HEK293T (cell line): ENCODE measurements at places on chromosomes 16 and 17.
A peak's percentile ranks its signal among the peaks of the same experiment; 100 is the strongest.

- no peak for DNase-seq
These were observed 189.8 kb upstream of the AXIN2 start for GRCh38 chr17:65751263-65751662.

GRCh38 chr16:56258508-56259424, 67.5 kb downstream of the GNAO1 start:
- DNase-seq, result no peak

- DNase-seq, result no peak
These were observed 13.5 kb downstream of the CEP295NL start for GRCh38 chr17:78889531-78889930.

- DNase-seq, result no peak
These were observed 11.5 kb upstream of the RAB5C start for GRCh38 chr17:42166196-42166763.

DNA sequence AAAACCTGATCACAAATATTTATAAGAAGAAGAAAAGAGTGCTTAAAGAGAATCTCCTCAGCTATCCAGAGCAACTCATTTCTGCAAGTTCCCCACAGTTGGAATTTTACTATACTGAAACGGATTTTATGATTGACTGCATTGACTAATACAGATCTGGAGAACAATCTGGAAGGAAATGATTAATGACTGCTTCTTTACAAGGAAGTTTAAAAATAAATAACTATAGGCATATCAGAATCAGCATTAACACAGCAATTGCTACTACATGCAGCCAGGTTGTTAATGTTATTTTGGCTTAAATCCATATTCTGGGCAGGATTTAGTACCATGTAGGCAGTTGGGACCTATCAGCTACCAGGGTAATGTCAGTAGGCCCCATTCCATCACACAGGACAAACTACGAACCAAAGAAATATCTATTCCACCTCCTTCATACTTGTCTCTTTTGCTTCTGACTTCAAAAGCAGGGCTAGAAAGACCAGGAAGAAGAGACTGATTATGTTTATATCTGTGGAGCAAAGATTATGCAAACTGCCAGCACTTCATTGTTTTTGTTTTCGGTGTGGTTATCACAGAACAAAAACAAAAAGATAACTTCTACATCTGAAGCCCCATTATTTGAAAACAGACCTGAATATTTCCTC, 3.9 kb downstream of the SKAP1 start:
- no peak for DNase-seq

- no peak for DNase-seq
These were observed 28.5 kb upstream of the TRAP1 start for GRCh38 chr16:3745751-3746355.

GRCh38 chr17:32142038-32142856, at the start of gene RHOT1:
Gene RHOT1, plus strand, starts transcription at chr17:32142502. Its CDS starts 191 bp downstream, at chr17:32142693.
- peak; percentile 60 for DNase-seq

DNA sequence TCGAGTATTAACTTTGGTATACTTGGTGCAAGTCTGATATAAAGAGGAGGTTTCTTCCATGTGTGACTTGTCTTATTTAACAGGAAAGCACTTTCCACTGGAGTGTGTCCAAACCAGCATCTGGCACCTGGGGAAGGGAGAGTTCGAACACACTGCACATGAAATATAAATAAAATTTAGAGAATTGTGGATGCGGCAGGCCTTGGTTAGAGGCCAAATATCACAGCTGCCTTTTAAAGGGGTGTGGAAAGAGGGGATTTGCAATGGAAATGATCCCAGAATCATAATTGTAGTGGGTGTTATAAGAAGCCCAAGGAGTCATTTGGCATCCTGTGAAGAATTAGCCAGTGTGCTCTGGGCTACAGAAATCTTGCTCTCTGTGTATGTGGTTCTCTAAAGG, 4.3 kb upstream of the NXN start:
- no peak for DNase-seq

DNA sequence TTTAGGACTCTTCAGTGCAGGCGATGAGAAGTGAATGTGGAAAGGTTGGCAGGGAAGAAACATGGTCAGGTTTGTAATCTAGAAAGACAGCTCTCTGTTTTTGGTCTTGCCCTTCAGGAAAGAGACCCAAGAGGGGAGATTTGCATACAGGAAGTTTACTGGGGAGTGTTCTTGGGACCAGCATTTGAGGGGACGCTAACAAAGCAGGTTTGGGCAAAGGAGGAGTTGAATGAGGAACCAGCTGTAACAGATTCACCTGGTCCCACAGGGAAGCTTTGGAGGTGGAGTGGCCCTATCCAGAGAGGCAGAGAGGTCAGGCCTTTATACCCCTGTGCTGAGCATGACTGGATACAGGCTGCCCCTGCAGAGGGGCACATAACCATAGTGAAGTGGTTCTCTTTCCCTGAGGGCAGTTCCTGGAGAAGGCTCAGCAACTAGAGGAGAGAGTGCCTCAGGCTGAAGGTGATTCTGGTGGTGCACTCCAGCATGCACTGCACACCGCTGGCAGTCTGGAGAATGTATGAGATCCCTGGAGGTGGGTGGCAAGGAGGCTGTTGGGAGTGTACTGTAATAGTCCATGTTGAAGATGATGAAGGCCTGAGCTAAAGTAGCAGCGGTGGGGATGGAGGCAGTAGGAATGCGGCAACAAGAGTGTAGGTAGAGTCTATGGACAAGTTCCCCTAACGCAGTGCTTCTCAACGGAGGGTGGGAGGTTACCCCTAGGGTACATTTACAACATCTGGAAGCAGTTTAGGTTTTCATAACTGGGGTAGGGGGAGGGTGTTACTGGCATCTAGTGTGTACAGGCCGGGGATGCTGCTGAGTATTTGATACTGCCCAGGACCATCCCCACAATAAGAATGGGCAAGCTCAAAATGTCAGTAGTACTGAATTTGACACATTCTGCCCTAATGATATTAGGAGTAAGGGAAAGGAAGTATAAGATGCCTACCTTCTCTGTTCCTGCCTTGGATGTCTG, 37.2 kb downstream of the MAP2K6 start:
- DNase-seq, result no peak

GRCh38 chr16:83083361-83083760, 456.6 kb downstream of the CDH13 start:
- no peak for DNase-seq

DNA sequence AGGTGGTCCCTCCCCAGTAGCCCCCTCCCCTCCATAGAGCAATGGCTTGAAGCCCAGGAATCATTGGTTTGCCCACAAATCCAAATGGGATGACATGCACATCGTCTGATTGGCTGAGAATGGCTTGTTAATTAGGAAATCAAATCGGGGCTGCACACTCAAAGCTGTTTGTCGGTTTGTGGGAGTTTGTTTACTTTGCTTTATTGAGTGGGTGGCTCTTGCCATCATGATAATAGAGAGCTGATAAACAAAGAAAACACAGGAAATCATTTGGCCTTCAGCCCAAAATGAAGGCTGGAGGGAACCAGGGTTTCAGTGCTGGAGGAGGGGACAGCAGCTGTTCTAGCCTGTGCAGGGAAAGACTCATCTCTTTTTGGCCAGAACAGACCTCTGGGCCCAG, 316.3 kb downstream of the CBLN1 start:
- no peak for DNase-seq

- no peak for DNase-seq
These were observed 49.2 kb downstream of the MYH11 start for GRCh38 chr16:15807603-15808009.

GRCh38 chr16:56057151-56057550, 134.1 kb upstream of the GNAO1 start:
- no peak for DNase-seq

DNA sequence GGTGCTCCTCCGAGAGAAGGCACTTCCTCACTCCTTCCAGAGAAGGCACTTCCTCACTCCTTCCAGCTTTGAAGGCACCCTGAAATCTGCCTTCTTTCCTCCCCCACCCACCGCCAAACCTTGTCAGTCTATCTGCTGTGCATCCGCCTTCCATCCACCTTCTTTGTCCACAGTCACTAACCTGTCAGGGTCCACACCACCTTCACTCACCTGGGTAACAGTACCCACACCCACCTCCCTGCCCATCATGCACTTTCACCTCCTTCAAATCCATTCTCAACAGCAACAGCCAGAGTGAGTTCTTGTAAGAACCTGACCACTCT, 5.2 kb downstream of the CCDC102A start:
- DNase-seq, result no peak

DNA sequence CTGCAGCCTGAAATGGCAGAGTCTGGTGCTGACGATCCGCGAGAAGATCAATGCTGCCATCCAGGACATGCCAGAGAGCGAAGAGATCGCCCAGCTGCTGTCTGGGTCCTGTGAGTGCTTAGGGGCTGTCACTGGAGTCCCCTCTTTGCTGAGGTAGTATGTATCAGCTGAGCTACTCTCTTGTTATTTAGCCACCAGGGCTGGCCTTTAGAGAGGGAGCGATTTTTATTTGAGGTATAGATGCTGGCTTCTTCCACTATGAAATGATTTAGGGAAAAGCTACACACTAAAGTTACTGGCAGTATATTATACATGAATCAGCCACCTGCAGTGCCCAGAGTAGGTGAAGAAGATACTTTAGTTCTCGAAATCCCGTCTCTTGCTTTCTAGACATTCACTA, 2.6 kb downstream of the CDK5RAP3 start:
- no peak for DNase-seq

DNA sequence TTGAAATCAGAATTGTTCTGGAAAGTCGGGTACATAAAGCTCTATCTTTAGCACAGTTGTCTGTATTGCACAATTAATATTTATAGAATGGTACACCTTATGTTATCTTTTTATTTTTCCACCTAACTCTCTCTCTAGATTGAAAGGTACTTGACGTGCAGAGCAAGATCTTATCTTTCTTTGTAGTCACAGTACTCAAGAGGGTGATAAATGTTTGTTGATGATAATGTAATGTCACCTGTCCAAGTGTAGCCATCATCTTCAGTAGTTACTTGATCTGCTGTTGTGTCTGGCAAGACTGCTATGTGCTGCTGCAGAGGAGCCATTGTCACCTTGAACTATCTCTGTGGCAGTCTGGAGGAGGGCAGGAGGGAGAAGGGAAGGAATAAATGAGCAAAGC, 5.3 kb downstream of the HMOX2 start:
- no peak for DNase-seq

DNA sequence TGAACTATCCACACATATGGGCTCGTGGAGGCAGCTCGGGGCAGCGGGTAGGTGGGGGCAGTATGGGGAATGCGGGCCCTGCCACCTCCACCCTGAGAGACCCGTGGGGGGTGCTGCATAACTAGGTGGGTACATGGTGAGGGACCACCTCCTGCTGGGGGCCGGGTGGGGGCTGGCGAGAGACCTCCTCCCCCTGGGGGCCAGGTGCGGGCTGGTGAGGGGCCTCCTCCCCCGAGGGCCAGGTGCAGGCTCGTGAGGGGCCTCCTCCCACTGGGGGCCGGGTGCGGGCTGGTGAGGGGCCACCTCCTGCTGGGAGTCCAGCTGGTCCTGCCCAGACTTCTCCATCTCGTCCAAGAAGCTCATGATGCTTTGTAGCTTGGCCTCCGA, 25.4 kb downstream of the CEP131 start:
- DNase-seq, result no peak

DNA sequence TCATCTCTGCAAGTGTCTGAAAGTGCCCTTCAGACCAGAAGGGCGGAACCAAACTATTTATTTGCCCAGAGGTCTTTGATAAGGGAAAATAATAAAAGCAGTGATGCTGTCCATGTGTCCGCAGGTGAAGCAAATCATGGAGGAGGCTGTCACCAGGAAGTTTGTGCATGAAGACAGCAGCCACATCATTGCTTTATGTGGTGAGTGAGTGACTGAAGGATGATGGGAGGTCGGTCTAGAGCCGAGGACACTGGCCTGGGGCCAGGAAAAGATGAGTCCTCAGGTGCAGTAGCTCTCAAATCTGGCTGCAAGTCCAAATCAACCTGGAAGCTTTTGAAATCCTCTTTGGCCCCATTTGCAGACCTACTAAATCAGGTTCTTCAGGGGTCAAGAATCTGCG, 6.1 kb downstream of the SGSM2 start:
- DNase-seq, result no peak

- DNase-seq, result no peak
These were observed 232.4 kb upstream of the PSMD7 start for GRCh38 chr16:74064120-74064735.

- no peak for DNase-seq
These were observed 192.6 kb downstream of the PARN start for GRCh38 chr16:14437426-14437825.

DNA sequence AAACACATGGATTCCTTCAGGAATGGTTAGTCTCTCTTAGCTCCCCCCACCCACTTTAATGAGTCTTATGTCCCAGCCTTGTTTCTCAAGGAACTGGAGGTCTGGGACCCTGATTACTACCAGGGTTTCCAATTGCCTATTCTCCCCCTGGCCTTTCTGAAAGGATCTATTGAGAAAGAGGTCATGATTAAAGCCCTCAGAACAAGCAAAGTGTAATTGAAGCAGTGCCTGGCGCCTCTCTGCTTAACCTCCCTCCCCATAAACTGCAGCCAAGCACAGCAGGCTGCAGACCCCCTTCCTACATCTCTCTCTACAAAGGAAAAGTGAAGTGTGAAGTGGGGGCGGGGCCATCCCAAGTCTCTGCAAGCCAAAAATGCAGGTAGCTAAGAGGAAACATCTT, 159.7 kb upstream of the CDH11 start:
- DNase-seq, result no peak

- no peak for DNase-seq
These were observed 132.8 kb downstream of the RBFOX3 start for GRCh38 chr17:79478051-79478461.

DNA sequence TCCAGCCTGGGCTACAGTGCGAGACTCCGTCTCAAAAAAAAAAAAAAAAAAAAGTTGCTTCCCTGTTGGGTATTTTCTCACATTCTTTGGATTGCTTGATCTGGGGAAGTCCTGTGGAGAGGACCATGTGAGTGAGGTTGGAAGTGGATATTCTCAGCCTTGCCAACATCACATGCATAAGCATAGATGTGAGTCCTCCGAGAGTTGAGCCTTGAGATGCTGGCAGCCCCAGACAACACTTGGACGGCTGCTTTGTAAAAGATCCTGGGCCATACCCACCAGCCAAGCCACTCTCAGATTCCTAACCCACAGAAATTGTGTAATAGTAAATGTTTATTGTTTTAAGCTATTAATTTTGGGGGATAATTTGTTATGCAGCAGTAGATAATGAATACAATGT, 1570.0 kb upstream of the GOT2 start:
- no peak for DNase-seq

GRCh38 chr16:9807302-9807701, 374.9 kb downstream of the GRIN2A start:
- no peak for DNase-seq

GRCh38 chr16:49867796-49868668, 12.1 kb upstream of the ZNF423 start:
- DNase-seq, result no peak

DNA sequence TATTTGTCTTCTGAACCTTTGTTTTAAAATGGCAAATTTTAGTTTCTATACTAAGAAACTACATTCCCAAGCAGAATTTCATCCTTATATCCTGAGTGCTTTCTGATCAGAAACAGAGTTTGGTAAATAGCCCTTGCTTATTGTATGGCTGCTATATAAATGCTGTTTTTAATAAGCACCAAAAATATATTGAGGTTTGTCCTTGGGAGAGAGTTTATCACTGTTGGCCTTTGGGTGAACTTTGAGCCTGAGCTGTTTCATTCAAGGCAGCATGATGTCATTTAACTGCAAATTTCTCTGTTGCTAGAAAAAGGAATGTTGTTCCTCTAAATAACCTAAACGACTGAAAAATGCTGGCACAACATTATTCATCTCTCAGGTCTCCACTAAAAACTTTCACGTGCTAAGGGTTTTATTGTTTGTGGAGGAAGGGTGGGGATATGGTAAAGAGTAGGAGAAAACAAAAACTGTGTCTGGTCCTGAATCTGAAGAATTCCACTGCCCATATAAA, 334.3 kb upstream of the TBX2 start:
- peak; percentile 19 for DNase-seq

GRCh38 chr17:73141411-73141810, 23.4 kb upstream of the SSTR2 start:
- DNase-seq, result no peak

- no peak for DNase-seq
These were observed 16.0 kb upstream of the DLX4 start for GRCh38 chr17:49952912-49953497.
